ENCODE measurements at places on chromosomes 1 and 21. TPM values are rescaled to one million over a fixed set of nuclear protein-coding genes. Genes with fewer than 3 reads are reported as not detected.

The CD1C gene
- not detected for total RNA-seq

The S100A13 gene
- total RNA-seq = 40.6 TPM

The HES3 gene
- total RNA-seq = not detected

The NOC2L gene
- 41.5 TPM for total RNA-seq

The FAM3B gene
- 0.49 TPM for total RNA-seq

The GJA5 gene
- total RNA-seq = 0.36 TPM

The C1orf185 gene
- total RNA-seq = not detected

The RHD gene
- total RNA-seq = 0.46 TPM

The MTARC2 gene
- total RNA-seq = not detected

The MPL gene
- total RNA-seq = 0.05 TPM
